ENCODE measurements at places on chromosomes 4 and X. TPM values are rescaled to one million over a fixed set of nuclear protein-coding genes. Genes with fewer than 3 reads are reported as not detected.

GRCh38 chr4:109994415-109994827 is 81.7 kb downstream of the EGF start:
- no peak for DNase-seq

GRCh38 chr4:114606245-114606644 is 7.6 kb downstream of the UGT8 start:
- DNase-seq, result no peak

The MAGEA9B gene
- not detected for total RNA-seq

GRCh38 chr4:87574996-87575395 is 33.3 kb upstream of the DSPP start:
- no peak for DNase-seq

DNA sequence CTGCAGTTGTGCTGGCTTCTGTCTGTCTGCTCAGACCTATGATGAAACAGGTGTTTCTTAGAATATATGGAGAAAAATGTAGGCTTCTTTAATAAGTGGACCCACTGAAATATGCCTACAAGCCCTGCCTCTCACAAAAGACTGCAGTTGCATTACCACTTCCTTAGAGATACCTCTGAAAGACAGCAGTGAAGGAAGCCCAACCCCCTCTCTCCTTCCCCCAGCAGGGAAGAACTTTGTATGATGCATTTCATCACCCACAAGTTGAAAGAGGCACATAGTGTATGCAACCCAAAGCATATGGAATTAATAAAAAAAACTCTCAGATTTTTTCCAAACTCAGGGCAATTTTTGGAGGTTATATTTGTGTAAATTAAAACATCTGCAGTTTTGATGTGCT is 916.7 kb downstream of the TECRL start:
- DNase-seq, result no peak

DNA sequence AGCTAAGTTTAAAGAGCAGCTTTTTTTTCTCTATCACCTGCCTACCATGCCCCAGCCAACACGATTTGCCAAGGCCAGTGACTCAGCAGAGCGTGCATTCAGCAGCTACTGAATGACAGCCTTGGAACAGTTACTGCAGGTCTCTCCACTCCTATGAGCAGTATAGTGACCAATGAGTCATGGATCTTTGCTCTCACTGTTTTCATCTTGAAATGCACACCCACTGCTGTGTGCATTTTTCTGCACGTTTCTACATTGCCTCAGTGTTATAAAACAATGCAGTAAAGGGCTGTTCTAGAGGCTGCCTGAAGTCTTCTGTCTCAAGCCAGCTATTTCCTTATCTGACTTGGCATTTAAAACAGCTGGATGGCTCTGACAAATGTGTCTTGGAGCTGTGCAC is 66.0 kb upstream of the C4orf54 start:
- peak; percentile 6 for DNase-seq

The SMIM31 gene
- not detected for total RNA-seq

DNA sequence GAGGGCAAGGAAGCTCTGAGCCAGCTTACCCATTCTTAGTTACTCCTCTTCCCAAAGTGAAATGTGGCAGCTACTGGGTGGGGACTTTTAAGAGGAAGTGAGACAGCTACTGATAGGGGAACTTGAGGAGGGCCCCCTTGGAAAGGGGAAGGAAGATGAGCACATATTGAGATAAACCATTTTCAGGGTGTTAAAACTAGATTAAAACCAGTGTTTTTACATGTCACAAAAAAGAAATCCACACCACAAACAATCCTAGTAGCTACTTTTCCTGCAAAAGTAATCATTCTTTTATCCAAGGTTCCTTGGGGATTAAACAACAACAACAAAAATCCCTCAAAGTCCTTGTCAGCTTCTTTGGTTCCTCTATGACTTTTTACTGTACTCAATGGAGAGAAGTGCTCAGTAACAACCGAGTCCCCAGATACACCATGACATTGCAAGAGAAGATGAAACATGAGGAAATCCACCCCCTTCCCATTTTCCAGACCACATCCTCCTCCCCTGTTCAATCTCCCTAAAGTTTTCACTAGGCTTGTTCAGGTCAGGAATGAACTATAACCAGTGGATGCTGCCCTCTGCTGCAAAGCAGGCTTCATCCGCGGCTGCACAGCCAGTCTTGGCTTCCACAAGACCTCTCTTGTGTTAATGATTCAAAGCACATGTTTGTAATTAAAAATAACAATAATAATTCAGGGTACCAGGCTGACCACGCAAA is 113.5 kb upstream of the TMEM164 start:
- DNase-seq, result no peak

- no peak for DNase-seq
Measured at GRCh38 chr4:147717878-147718277, 14.0 kb upstream of the ARHGAP10 start.

GRCh38 chrX:65300104-65300809 is 234.3 kb downstream of the LAS1L start:
- DNase-seq, result no peak

DNA sequence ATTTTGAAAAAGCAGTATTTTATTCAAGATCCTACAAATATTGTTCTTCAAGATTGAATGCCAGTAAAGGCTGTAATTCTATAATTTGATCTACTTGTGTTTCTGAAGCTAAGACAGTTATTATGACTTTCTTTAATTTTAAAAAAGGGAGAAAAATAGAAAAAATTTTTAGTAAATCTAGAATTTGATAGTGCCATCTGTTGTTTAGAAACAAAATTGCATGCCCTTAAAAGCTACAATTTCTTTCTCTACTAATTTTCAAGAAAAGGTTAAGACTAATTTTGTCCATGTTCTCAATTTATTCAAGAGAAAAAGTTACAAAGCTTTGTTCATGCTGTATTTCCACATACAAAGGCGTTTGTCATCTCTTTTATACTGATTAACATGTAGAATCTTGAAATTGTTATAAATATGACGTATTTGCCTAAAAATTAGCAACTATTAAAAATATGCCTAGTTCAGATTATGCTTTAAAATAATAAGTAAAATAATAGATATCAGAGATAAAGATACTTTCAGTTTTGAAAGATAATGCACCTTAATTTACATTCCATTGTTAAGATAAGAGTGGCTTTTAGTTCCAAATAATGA is 25.6 kb upstream of the MMRN1 start:
- DNase-seq, result no peak

- DNase-seq, result no peak
Measured at GRCh38 chr4:141896687-141897086, 260.3 kb downstream of the IL15 start.

The CXCL9 gene
- total RNA-seq, result 1.2 TPM

GRCh38 chrX:1231850-1232465 is 19.5 kb upstream of the CRLF2 start:
- DNase-seq, result no peak

The SHOX gene
- not detected for total RNA-seq

GRCh38 chr4:78634011-78634664 is 82.6 kb downstream of the ANXA3 start:
- peak; percentile 38 for DNase-seq

The KLHL34 gene
- not detected for total RNA-seq

DNA sequence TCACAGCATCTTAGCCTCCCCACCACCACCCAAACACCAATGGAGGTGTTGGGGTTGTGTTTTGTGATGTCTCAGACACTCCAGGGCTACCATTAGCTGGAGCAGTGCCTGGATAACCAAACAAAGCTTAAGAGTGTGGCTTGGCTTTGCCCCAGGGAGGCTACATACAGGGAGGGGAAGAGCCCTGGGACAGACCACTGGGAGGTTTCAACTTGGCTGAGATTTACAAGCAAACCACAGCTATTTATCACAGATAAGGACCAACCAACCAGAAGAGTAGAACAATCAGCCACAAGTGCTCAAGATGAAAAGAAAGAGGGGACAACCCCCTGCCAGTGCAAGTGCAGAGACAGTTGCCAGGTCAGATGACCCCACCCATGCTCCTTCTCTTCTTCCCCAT is 24.1 kb downstream of the SOX3 start:
- DNase-seq, result no peak

- DNase-seq, result no peak
Measured at GRCh38 chr4:99190336-99190735, 28.7 kb downstream of the ADH6 start.

The POLA1 gene
- total RNA-seq, result 11.6 TPM
